Suprapubic skin (tissue), 4 donors: ENCODE measurements at places on chromosomes 12 and 14. TPM values are rescaled to one million over a fixed set of nuclear protein-coding genes. Genes with fewer than 3 reads are reported as not detected.

DNA sequence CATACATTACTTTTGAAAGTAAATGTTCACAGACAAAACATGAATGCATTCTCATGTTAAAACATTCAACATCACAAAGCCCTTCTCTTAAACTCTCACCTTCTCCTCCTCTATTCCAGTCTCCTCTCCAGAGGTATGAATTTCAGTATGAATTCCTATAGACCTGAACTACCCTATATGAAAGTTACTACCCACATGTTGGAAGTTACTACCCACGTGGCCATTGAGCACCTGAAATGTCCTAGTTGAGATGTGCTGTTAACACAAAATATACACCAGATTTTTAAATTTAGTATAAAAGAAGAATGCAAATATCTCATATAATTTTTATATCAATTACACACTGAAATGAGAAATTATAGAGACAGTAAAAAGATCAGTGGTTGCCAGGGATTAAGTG is 60.2 kb downstream of the PAX9 start:
- H3K36me3 ChIP-seq: no peaks in the 10 kb centered on the region
- no peak for DNase-seq
- H3K4me3 ChIP-seq: no peak overlapping the region
- no peaks in the 10 kb centered on the region for H3K27me3 ChIP-seq

- peaks cover 6% of the 10 kb centered on the region for H3K27me3 ChIP-seq
- H3K27ac ChIP-seq: no peak overlapping the region
- H3K4me1 ChIP-seq: no peaks in the 10 kb centered on the region
Measured at GRCh38 chr12:125210104-125210755, 145.0 kb downstream of the AACS start.

GRCh38 chr12:67721248-67721647 is 72.7 kb downstream of the DYRK2 start:
- H3K27me3 ChIP-seq: no peaks in the 10 kb centered on the region
- H3K36me3 ChIP-seq: no peaks in the 10 kb centered on the region
- no peak overlapping the region for H3K27ac ChIP-seq

GRCh38 chr14:77469067-77469505 is 11.2 kb downstream of the AHSA1 start:
- no peak for DNase-seq
- H3K27ac ChIP-seq: no peak overlapping the region
- H3K4me3 ChIP-seq: no peak overlapping the region
- H3K4me1 ChIP-seq: no peaks in the 10 kb centered on the region

DNA sequence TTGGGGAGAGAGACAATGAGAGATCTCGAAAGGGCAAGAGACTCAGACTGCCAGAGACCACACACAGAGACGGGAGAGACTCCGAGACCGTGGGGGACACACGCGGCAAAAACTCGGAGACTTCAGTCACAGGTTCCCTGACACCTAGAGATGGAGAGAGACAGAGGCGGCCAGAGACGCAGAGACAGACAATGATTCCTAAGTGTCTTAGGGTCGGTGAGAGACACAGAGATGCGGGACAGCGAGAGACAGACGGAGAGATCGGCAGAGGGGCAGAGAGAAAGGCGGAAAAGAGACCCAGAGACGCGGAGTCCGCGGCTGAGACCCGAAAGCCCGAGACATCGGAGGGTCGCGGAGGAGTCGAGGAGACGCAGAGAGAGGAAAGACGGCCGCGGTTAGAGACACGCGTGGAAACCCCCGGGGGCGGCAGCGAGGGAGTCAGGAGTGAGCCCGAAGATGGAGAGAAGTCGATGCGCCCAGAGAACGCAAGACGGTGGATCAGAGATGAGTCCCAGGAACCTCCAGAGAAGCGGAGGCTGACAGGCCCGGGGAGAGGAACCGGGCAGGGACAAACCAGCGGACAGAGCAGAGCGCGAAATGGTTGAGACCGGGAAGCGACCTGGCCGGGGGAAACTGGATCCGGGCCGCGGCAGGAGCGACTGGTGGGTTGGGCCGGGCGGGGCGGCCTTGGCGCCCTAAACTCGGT is 7.8 kb downstream of the LHX5 start:
- no peak for DNase-seq
- H3K36me3 ChIP-seq: no peaks in the 10 kb centered on the region
- H3K4me1 ChIP-seq: peaks cover 53% of the 10 kb centered on the region

DNA sequence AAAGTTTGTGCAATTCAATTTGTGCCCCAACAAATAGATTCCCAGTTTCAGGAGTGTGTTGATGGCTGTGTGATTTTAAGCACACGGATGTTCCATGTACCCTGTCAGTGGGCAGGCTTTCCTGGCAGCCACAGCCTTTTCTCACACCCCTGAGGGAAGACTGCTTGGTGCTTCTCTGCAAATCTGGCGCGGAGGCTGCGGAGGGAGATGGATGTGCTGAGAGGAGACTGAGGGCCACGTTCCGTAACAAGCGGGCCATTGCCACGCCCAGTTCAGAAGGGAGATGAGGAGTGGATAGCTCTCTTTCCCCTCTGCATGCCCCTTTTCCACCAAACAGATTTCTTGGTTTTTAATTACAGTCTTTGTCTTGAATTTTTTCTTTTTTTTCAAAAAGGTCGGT is 89.1 kb downstream of the BEGAIN start:
- no peaks in the 10 kb centered on the region for H3K4me1 ChIP-seq
- H3K36me3 ChIP-seq: no peaks in the 10 kb centered on the region
- DNase-seq: no peak
- no peak overlapping the region for H3K4me3 ChIP-seq
- H3K27ac ChIP-seq: no peak overlapping the region

DNA sequence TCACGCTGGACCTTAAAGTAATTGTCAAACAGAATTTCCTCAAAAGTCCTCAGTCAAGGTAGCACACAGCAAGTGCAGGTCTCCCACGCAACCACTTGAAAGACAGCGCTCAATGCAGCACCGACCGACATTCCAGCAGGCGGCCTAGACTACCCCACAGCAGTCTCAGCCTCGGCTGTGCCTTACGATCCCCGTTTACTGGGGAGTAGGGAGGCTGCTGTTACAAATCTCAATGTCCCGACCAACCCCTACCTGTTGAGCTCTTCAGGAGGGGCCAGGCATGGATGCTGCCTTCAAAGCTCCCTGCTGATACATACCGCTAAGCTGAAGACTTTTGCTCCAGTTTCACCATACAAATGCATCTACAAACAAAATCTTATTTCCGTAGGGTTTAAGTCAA is 21.8 kb downstream of the VPS37B start:
- DNase-seq: no peak
- no peaks in the 10 kb centered on the region for H3K27me3 ChIP-seq
- peaks cover 69% of the 10 kb centered on the region for H3K4me1 ChIP-seq
- no peak overlapping the region for H3K4me3 ChIP-seq

Gene NRXN3
- total RNA-seq: 0.79 TPM

Gene SIX1
- total RNA-seq: 0.64 TPM
